GM23338 (cell line): ENCODE measurements at places on chromosomes 4 and X.

DNA sequence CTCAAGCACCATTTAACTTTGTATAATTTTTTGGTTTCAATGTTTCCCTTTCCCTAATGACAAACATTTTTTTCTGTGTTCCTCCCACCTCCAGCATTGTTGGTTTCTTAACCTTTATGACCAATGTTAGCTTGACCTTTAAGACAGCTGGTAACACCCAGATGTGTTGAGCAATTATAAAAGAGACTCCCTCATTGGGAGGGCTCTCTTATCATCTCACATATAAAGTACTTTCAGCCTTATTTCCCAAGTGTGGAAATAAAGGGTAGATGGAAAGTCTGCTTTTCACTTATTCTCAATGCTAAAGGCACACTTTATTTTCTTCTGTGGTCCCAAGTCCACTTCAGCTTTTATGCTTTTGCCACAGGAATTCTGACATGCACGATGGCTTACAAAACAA is 1420.4 kb downstream of the RAPGEF2 start:
- no peak for DNase-seq

GRCh38 chr4:40995850-40996249 is 218.5 kb downstream of the APBB2 start:
- no peak for DNase-seq

DNA sequence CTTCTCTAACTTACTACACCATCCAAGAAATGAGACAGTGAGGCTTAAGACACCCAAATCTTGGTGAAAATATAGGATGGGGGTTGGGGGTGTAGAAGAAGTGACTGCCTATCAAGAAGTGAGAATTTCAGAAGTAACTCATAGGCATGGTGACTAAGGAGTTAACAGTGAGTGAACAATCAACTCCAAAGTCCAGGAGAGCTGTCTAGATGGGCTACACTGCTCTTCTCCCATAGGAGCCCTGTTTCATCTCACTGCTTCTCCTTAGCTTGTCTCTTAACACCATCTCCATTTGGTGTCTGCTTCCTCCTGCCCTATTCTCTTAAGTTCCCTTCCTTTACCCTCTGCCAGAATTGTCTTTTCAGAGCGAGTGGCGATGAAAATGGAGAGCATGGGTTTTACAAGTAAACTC is 22.7 kb downstream of the FABP2 start:
- no peak for DNase-seq

- DNase-seq = no peak
These were observed 5.3 kb downstream of the PLXNB3 start for GRCh38 chrX:153769158-153769864.

DNA sequence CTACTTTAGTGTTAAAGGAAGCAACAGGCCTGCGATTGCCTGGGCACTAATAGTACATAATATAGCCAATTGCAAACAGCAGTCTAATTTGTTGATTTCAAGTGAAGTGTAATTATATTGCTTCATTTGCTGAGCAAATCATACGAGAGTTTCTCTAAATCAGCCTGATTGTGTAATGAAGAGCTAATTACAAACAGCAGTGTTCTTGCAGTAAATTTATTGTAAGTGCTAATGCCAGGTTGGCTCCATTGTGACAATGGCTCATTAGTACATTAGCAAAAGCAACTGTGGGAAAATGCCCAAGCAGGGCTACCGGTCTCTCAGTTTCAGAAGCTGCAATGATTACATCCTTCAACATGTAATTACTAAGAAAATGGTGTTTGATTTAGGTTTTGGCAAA is 591.5 kb downstream of the GALNTL6 start:
- no peak for DNase-seq

GRCh38 chr4:52982255-52982945 is 120.3 kb downstream of the RASL11B start:
- peak; percentile 66 for DNase-seq

DNA sequence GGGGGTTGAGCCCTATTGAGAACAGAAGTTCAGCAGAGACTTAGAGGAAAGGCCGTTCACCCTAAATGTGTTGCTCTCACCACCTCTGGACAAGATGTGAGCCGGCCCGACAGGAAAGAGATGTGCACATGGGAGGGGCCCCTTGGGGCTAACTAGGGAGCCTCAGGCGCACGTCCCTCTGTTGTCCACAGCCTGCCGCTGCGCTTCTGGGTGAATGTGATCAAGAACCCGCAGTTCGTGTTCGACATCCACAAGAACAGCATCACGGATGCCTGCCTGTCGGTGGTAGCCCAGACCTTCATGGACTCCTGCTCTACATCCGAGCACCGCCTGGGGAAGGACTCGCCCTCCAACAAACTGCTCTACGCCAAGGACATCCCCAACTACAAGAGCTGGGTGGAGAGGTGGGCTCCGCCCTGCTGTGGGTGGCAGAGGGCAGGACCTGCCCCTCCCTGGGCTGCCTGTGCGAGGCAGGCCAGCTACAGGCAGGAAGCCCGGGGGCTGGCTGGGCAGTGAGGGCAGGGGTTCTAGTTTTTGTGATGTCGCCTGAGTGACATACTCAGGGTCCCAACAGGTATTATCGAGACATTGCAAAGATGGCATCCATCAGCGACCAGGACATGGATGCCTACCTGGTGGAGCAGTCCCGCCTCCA is 8.0 kb downstream of the LAGE3 start:
- no peak for DNase-seq

DNA sequence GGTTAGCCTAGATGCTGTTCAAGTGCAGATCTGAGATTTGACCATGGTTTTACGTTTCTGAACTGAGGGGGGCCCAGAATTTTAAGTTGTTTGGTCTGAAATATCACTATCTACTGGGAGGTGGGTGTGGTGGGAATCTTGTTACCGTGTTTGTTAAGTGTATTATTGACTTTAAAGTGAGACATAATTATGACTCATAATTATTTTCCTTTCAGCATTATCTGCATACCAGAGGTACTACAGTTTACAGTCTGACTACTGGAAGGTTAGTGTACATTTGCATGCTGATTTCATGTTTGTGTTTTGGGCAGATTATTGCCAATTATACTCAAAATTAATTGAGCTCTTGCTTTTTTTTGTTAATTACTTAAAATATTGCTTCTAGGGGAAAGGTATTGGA is 101.5 kb downstream of the KDM6A start:
- DNase-seq = no peak

GRCh38 chr4:144461906-144462305 is 184.1 kb upstream of the HHIP start:
- DNase-seq = peak; percentile 6

- DNase-seq = peak; percentile 28
These were observed 15.7 kb downstream of the ZNF518B start for GRCh38 chr4:10441512-10441911.

DNA sequence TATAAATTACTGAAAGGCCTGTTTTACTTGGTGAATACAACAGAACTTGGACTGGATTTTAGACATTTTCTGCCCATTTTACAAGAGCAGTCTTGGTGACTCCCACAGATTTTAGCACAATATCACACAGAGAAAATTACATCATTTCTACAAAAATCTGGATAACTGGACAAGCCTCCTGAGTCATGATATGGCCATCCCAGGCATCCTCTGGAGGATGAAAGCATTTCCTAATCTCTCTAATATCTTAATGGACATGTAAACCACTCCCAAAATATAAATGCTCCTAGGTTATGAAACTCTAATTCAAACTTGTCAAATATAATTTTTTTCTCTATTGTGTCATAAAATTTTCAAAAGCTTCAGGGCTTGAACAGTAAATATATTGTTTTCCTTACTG is 1170.8 kb upstream of the PCDH7 start:
- no peak for DNase-seq

- DNase-seq = no peak
These were observed 178.7 kb downstream of the DCTD start for GRCh38 chr4:182738283-182739047.

DNA sequence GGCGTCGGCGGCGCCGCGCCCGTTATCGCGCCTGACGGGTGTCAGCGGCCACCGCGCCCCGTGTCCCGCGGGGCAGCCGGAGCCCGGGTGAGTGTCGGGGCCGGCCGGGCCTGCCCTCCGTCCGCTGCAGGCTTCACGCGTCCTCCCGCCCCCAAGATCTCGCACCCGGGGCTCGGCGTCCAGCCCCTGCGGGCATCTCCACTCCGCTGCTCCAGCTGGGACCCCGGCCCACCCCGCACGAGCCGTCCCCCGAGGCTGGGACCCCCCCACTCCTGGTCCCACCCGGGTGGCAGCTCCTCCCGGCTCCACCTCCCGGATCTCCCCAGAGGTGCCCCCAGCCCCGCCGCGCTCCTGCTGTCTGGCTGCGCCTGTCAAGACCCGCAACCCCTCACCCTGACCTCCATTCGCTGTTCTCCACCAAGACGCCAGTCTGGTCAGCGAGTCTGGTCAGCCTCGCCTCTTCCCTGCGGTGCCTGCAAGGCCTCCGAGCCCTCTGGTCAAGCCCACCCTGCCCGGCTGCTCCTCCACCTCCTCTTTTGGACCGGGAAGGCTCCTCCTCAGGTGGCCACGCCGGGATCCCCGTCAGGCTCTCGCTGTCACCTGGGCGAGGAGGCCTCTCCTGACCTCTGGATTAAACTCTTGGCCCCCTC is 66.0 kb upstream of the NKX1-1 start:
- peak; percentile 24 for DNase-seq

GRCh38 chr4:16757080-16757521 is 141.3 kb downstream of the LDB2 start:
- DNase-seq = no peak

DNA sequence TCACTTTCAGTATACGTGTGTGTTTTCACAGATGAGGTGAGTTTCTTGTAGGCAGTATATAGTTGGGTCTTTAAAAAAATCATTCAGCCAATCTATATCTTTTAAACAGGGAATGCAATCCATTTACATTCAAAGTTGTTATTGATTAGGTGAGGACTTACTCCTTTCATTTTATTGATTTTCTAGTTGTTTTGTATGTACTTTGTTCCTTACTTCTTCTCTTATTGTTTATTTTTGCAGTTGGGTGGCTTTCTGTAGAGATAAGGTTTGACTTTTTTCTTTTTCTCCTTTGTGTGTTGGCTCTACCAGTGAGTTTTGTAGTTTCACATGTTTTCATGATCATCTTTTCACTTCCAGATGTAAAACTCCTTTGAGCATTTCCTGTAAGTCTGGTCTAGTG is 83.1 kb downstream of the MAGED1 start:
- DNase-seq = no peak

DNA sequence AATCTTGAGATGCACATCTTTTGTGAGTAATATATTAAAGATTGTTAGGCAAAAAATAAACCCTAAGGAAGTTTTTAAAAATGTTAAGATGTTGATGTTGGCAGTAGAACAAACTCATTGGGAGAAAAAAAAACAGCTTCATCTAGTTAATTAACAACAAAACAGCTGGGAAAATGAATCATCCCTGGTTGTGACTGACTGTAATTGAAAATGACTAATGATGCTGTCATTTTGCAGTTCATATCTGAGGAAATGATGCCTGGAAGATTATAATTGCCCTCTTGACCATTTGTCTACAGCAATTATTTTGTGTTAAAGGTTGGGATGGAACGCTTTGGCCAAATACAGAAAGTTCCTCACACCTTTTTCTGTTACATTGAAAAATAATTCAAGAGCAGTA is 760.4 kb upstream of the FTHL17 start:
- no peak for DNase-seq

DNA sequence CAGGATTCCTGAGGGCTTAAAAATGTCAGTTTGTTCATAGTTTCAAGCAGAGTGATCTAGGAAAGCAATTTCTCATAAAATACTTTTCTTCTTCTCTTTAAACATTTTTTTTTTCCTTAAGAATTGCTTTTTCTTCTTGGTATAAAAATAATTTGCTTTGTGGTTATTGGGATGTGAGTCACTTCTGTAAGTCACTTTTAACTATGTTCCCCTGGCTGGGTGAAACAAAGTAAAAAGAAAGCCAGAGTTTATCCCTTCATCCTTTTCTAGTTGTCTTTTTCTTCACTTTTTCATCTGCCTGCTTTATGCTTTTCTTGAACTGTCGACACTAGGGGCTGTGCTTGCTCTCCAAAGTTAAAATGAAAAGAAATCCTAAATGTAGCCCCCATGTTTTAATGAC is 33.5 kb downstream of the ARSJ start:
- DNase-seq = peak; percentile 10

DNA sequence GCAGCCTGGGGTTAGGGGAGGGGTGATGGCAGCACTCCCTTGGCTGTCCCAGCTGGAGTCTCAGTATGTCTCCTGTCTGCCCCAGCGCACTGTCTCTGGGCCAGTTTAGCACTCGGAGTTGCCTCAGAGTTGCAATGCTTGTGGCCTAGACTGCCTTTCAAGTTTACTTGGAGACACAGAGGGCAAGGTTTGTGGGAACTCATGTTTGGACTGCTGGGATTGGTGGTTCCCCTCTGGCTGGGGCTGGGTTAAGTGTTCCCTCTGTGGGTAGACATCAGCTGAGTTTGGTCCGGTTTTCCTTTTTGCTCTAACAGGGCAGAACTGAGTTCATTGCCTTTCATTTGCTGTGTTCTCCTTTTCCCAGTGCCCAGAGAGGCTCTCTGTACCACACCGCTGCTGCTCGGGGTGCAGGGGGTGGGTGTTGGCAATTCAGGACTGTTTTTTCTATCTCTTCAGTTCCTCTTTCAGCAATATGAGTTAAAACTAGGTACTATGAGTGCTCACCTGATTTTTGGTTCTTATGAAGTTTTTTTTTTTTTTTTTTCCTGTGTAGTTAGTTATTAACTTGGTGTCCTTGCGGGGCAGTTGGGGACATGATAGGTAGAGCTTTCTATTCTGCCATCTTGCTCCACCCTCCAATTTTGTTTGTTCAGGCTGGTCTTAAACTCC is 17.2 kb downstream of the RAB33B start:
- no peak for DNase-seq

DNA sequence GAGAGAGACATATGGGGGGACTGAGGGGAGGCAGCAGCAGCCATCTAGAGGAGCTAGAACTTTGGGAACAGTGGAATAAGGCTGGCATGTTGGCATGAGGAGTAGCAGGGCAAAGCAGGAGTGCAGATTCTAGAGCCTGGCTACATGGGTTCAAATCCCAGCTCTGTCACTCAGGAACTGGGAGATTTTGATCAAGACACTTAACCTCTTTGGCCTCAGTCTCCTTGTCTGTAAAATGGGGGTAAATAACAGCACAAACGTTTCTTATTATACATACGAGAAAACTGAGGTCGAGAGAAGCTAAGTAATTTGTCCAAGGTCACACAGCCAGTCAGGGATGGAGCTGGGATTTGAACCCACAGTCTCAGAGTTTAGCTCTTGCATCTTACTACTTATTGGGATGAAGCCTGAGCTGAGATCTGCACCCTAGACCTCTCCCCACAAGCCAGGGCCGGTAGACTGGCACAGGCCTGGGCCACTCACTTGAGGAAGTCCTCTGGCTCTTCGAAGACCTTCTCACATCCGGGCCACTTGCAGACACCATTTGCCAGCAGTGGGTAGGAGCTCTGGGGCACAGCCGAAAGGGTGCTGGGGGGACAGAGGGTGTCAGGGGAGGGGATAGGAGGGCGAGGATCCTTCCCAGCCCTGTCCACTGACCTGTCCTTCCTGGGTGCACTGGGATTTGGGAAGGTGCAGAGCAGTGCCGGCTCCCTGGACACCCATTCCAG is 8.1 kb downstream of the FOXP3 start:
- DNase-seq = no peak

GRCh38 chr4:82268050-82268825 is 105.6 kb downstream of the HNRNPD start:
- DNase-seq = peak; percentile 87

GRCh38 chr4:140704392-140704960 is 51.7 kb downstream of the TBC1D9 start:
- DNase-seq = no peak
